ENCODE measurements at places on chromosomes 2 and 18.

- no peak for DNase-seq
These were observed 2.1 kb upstream of the CLIP4 start for GRCh38 chr2:29113027-29113686.

DNA sequence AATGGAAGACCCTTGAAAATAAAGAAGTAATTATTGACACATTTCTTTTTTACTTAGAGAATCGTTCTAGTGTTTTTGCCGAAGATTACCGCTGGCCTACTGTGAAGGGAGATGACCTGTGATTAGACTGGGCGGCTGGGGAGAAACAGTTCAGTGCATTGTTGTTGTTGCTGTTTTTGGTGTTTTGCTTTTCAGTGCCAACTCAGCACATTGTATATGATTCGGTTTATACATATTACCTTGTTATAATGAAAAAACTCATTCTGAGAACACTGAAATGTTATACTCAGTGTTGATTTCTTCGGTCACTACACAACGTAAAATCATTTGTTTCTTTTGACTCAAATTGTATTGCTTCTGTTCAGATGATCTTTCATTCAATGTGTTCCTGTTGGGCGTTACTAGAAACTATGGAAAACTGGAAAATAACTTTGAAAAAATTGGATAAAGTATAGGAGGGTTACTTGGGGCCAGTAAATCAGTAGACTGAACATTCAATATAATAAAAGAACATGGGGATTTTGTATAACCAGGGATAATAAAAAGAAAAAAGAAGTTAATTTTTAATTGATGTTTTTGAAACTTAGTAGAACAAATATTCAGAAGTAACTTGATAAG, 3.3 kb downstream of the PMAIP1 start:
- no peak for DNase-seq

DNA sequence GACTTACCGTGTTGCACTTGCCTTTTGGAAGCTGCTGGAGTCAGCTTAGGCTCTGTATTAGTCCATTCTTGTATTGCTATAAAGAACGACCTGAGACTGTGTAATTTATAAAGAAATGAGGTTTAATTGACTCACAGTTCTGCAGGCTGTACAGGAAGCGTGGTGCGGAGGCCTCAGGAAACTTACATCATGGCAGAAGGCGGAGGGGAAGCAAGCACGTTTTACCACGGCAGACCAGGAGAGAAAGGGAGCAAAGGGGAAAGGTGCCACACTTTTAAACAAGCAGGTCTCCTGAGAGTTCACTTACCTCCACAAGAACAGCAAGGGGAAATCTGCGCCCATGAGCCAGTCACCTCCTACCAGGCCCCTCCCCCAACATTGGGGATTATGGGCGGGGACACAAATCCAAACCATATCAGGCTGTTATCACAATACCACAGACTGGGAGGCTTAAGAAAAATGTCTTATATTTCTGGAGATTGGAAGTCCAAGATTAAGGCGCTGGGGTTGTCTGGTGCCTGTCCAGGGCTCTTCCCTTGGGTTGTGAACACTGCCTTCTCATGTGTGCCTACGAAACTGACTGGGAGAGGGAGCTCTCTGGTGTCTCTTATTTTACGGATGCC, 3.6 kb upstream of the D2HGDH start:
- no peak for DNase-seq

DNA sequence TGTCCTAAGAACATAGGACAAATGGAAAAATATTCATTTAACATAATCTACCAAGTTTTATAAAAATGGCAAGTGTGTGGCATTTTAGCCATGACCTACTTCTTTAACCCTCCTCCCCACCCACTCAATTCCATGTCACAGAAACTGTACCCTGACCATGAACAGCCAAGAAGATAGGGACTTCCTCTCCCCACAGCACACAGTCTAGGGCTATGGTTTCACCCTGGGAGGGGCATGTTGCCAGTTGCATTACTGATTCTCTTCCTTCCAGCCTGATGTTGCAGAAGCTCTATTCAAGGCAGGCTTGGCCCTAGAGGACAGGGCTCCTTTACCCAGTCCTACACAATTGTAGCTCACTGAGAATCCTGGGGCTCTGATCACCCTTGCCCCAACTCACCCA, 153.6 kb upstream of the KLF7 start:
- DNase-seq = no peak

DNA sequence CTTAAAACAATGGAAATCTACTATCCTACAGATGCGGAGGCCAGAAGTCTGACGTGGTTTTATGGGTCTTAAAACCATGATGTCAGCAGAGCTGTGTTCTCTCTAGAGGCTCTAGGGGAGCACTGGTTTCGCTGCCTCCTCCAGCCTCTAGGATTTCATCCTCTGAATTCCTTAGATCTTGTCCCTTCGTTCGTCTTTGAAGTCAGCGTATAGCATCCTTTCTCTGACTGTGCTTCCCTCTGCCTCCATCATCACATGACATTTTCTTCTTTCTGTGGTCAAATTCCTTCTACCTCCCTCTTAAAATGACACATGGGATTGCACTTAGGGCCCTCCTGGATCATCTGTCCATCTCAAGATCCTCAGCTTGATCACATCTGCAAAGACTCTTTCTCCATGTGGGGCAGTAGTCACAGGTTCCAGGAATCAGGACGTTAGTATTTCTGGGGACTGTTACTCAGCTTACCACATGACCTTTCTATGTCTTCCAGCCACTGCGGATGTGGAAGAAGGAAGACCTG, 22.7 kb upstream of the NCK2 start:
- no peak for DNase-seq

DNA sequence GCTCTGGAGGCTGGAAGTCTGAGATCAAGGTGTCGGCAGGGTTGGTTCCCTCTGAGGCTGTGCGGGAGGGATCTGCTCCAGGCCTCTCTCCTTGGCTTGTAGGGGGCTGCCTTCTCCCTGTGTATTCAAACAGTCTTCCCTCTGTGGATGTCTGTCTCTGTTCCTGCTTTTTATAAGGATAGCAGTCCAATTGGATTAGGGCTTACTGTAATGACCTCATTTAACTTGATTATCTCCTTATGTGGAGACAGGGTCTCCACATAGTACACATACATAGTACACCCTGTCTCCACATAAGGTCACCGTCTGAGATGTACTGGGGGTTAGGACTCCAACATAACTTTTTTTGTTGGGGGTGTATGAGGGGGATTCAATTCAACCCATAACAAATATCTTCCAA, 30.5 kb downstream of the TCF7L1 start:
- no peak for DNase-seq

- no peak for DNase-seq
These were observed 2158.6 kb upstream of the PIK3C3 start for GRCh38 chr18:39796393-39796792.

DNA sequence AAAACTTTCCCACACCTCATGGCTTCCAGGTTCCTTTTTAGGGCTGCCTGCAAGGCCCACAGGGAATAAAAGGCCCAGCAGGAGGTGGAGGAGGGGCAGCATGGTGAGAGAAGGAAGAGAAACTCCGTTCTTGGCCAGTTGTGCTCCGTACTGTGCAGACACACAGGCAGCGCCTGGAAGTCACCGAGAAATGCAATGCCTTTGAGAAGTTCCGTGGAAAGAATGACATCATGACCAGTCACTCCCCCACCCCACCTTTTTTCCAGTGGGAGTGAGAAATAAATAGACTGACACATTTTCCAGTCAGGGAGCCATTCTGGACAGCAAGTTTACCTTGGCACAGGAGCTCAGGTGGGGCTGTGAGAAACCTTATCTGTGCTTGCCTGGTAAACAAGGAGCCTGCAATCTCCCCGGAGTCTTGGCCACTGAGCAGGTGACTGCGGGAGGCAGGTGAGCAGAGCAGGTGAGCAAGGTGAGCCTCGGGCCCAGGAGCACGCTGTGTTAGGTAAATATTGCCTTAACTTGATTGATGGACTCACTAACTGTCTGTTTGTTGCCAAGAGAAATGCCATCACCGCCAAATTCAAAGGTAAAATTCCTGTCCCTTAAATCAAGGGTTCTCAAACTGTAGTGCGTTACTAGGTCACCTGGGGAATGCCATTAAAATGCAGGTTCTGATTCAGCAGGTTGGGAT, 13.5 kb upstream of the LBH start:
- no peak for DNase-seq

- no peak for DNase-seq
These were observed 13.7 kb downstream of the INO80C start for GRCh38 chr18:35484034-35484433.

DNA sequence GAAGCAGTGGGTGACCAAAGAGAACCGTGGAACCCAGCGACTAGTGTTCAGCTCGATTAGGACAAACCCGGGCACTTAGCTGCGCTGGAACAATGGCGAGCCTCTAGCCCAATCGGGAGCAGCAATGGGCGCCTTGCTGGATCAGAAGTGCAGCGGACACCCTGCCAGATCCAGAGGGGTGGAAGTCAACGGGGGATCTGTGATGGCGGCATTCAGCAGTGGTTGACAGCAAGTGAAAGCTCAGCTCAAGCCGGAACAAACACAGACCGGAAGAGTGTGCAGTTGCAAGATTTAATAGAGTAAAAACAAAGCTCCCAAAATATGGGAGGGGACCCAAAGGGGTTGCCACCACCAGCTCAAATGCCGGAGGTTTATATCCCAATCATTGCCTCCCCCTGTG, 478.7 kb upstream of the REG3G start:
- DNase-seq = no peak

DNA sequence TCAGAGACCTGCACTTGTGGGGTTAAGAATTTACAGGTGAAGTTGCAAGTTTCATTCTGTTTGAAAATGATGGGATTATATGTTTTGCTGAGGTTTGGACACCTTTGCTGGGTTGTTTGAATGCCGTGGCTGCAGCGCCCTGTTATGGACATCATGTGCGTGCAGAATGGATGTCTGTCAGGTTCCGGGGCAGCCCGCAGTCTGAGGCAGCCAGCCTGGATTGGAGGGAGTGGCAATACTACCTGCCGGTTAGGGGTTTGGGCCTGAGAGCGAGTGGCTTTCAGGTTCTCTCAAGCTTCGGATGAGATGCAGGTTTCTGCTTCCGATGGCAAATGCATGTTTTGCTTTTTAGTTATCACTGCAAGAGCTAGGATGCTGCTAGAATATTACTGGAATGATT, 1.1 kb downstream of the CASP8 start:
- peak; percentile 27 for DNase-seq
